Stimulated activated CD4-positive, alpha-beta T cell treated with anti-CD3 and anti-CD28 coated beads, Interleukin-4, amount 100 ng/mL, for 48 hours (primary cell): ENCODE measurements at places on chromosomes 5 and 9.

DNA sequence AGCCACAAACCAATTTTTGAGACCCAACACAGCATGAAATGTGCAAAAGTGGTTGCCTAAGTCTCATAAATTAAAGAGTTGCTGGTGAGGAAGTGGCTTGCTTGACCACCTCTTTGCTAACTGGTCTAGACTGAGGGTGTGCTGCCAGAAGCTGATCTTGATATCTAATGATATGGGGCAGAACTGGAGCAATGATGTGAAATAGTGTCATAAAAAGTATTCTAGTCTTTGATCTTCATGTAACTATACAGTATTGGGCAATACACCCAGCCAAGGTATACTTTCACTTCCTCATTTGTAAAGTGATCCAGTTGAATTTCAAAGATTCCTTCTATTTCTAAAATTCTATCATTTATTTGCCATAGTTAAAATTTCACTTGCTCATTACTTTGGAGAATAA is 5.9 kb upstream of the YTHDC2 start:
- DNase-seq, result no peak

DNA sequence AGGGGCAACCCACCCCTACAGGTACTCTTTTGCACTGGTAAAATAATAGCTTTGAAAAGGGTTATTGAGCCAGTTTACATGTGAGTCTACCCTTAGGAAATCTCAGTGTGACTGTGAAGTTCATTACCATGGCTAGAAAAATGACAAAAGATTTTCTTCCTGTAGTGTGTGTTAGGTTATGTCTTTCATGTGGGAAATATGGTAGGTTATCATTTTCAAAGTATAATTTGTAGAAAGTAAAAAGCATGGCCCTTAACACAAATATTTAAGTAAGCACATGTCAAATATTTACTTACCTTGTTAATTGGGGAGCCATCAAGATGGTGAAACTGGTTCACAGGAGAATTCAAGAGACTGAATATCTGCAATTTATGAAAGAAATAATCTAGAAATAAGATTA is 37.3 kb upstream of the PLPP1 start:
- DNase-seq, result no peak

- DNase-seq, result peak; percentile 68
Measured at GRCh38 chr9:136631038-136632000, 31.4 kb upstream of the EGFL7 start.

DNA sequence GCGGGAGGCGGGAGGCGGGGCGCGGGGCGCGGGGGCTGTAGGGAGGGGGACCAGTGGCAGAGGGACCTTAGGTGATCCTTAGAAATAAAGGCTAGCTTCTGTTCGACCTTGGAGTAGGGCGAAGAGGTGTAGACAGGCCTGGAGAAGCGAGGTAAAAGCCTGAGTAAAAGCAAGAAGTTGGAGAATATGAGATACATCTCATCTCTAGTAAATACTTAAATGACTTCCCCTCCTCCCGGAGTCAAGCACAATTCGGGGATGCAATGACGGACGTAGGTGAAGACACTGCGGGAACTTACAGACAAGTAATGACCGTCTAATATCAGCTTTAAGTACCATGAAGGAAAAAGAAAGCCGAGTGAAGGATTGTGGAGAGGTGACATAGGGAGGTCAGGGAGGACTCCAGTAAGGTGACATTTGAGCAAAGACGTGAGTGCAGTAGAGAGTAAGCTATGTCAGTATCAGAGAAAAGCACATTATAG is 466 bp downstream of the SMC2 start:
- DNase-seq, result no peak

GRCh38 chr5:55021821-55022220 is 2.2 kb upstream of the GZMK start:
- no peak for DNase-seq

DNA sequence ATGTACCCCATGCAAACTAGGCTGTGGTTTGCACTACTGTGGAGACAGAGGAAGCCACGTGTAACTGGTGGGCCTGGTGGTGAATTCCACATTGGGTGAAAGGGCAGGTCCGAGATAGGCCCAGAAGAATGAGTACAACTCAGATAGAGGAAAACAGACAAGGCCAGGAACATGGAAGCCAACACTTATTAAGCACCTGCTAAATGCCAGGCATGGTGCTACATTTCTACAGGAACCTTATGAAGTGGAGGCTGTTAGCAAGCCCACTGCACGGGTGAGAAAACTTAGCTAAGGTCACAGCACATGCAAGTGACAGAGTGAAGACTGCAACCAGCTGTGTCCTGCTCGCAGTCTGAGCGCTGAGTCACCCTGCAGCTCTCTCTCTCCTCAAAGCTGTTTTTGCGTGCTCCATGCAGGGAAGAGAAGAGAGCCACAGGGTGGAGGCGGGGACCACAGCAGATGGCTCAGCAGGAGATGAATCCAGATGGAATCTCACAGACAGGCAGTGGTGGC is 65.5 kb upstream of the SPTLC1 start:
- no peak for DNase-seq

GRCh38 chr9:100370064-100370723 is 17.5 kb upstream of the TEX10 start:
- DNase-seq, result no peak

GRCh38 chr9:133371261-133371711 is 4.6 kb downstream of the SURF4 start:
- peak; percentile 76 for DNase-seq

DNA sequence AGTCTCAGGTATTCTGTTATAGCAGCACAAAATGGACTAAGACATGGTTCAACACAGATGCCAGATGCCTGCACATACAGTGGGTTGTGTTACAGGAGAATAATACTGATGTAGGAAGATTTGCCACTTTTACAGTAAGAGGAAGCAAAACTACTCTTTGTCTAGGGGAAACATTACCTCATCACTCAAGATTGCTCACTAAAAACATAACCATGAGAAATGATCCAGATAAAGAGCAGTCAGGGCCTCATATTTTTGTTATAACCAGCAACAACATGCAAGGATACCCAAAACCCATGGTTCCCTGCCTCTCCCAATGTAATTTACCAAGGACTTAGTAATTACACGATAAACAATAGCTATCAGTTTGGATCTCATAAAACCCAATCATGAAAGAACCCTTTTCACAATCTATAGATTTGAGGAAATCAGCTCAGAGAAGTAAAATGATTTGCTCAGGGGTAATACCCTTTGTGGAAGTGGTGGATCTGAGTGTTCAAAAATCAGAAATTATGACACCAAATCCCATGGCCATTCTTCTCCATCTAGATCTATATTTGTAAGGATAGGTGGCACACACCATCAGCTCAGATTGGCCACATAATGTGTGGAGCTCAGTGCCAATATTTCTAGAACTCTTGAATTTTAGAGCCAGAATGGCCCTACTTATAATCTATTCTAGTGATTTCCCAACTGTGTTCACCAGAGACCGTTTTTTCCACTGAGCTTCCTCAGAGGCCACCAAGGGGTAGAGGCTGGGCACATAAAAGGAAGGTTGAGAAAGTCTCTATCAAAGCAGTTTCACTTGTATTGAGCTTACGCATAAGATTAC is 27.8 kb downstream of the DPYSL3 start:
- no peak for DNase-seq

GRCh38 chr5:73997960-73998359 is 372.0 kb downstream of the ARHGEF28 start:
- DNase-seq, result no peak

DNA sequence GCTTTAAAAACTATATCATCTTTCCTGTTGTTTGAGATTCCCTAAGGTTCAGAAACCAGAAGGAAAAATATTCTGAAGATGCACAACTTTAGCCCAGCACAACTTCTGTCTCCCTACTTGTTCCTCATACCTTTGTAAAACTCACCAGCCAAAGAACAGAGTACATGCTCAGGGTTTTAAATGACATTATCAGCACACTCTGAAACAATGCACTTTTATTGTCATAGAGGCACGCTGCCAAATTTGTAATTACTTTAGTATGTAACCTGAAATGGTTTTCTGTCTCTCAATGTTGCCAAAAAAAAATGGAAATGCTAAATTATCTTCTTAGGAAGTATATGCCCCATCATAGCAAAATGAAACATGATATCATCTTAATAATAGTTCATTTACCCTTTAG is 383.6 kb upstream of the CDH6 start:
- DNase-seq, result no peak

GRCh38 chr5:32329395-32329834 is 16.7 kb upstream of the MTMR12 start:
- peak; percentile 52 for DNase-seq

DNA sequence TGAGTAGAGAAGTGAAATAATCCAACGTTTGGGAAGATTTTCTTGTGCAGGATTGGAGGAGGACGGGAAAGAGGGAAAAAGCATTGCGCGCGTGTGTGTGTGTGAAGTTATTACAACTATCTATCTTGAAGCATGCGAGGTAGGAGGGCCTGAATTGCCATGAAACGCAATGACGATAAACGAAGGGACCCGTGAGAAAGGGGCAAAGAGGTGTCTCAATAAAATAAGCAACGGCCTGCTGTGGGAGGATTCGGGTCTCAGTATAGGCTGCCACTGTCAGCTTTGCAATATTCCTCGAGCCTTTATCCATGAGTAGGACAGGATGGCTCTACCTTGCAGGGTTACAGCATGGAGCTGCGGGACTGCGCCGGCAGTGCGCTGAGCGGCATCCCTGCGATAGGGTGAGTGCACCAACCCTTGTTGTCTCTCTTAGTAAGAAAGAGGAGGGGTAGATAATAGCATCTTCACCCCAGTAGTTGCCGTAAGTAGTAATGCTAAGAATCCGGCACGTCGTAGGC is 631 bp upstream of the RCL1 start:
- no peak for DNase-seq

DNA sequence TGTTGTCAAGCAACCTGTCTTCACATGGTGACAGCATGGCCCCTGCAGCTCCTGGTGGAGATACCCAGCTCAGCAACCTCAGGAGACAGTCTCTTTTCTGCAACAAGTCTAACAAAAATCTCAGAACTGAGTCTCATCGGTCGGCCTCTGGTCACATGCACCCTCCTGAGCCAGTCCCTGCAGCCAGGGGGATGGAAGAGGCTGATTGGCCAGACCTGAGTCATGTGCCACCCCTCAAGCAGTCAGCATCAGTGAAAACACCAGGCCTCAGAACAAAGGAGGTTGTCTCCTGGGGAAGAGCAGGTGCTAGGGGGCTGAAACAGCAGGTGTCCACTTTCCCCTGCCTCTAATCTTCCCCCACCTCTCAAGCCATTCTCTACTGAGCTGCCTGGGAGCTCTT is 54.4 kb downstream of the SMIM23 start:
- DNase-seq, result no peak

DNA sequence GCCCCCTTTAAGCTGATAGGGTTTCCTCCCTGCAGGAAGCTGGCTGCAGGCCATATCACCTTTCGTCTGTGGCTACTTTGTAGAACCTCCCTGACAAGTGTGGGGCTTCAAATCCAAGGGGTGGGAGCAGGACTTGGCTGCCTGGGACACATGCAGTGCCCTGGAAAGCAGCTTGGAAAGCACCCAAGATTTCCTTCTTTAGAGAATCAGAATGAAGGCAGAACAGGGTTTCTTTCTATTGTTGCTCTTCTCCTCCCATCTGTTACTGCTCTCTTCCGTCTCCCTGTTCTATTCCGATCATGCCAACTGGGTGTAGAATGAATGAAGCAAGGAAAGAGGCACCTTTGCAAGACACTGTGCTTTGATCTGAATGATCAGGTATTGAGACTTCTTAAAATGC is 282.2 kb downstream of the MED10 start:
- DNase-seq, result no peak

DNA sequence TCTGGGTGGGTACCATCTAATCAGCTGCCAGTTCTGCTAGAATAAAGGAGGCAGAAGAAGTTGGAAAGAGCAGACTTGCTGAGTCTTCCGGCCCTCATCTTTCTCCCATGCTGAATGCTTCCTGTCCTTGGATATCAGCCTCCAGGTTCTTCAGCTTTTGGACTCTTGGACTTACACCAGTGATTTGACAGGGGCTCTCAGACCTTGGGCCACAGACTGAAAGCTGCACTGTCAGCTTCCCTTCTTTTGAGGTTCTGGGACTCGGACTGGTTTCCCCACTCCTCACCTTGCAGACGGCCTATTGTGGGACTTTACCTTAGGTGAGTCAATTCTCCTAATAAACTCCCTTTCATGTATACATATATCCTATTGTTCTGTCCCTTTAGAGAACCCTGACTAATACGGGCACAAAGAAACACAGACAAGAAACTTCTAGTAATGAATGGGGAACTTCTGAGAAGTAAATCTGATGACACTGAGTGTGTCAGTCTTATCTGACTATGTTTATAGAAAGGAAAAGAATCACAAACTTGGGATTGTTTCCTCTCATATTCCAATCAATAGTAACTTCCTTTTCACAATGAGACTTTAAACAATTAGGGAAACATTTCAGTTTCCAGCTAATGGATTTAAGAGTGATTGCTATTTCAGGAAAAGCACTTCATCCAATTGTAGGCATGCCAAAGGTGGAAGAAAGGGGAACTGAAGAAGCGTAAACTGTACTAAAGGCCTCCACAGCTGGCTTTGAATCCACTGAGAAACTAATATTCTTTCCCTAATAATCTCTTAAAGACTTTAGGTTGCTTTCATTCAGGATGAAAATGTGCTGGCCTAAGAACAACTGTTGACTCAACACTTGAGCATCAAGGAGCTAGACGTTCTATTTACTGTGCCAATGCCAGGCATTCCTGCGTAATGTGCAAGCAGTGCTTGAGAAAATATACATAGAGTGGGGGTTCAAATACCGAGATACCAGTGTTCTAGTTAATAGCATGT is 127.9 kb upstream of the PTGER4 start:
- no peak for DNase-seq

DNA sequence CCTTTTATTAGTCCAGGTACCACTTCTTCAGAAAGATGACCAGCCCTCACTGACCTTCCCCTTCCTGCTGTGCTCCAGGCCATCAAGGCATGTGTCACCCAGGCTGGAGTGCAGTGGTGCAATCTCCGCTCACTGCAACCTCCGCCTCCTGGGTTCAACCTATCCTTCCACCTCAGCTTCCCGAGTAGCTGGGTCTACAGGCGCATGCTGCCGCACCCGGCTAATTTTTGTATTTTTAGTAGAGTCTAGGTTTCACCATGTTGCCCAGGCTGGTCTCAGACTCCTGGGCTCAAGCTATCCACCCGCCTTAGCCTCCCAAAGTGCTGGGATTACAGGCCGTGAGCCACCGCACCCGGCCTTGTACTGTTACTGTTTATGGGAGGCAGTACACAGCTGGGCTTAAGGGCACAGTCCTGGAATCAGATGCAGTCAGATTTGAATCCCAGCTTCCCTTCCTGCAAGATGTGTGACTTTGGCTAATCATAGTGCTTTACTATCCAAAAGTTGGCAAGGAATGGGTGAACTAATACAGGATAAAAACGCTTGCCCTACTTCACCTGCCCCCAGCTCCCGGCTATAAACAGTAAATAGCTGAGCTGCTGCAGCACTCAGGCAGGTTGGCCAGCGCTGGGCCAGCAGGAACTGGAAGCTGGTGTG is 483 bp upstream of the EIF4EBP3 start:
- no peak for DNase-seq

- no peak for DNase-seq
Measured at GRCh38 chr9:123414936-123415930, 59.2 kb downstream of the CRB2 start.

- DNase-seq, result no peak
Measured at GRCh38 chr9:75957116-75957515, 66.6 kb downstream of the PCSK5 start.

- DNase-seq, result no peak
Measured at GRCh38 chr5:11182441-11183080, 421.5 kb upstream of the DAP start.
